Activated naive CD4-positive, alpha-beta T cell treated with anti-CD3 and anti-CD28 coated beads for 36 hours (primary cell): ENCODE measurements at places on chromosomes 6 and 20.

DNA sequence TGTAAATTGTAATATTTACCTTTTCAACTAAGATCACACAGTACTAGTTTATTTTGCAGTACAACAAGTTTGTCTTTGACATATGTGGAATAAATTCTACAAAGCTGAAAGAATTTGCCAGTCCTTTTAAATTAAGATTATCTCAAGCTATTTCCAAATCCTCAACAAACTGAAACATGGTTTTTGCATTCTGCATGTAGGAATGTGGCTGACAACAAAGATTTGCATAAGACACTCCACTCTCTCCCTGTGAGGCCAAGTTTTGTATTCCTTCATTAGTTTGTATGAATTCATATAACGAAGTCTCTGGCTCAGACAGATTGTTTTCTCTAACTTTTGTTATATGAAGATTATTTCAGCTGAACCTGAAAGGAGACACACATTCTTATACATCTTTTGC is 124.1 kb upstream of the THEMIS start:
- DNase-seq: no peak

- DNase-seq: no peak
Measured at GRCh38 chr6:111844376-111844775, 28.9 kb downstream of the FYN start.

- DNase-seq: no peak
Measured at GRCh38 chr20:6401893-6402557, 279.2 kb upstream of the FERMT1 start.

- DNase-seq: peak; percentile 57
Measured at GRCh38 chr6:36677753-36678487, 594 bp upstream of the CDKN1A start.

DNA sequence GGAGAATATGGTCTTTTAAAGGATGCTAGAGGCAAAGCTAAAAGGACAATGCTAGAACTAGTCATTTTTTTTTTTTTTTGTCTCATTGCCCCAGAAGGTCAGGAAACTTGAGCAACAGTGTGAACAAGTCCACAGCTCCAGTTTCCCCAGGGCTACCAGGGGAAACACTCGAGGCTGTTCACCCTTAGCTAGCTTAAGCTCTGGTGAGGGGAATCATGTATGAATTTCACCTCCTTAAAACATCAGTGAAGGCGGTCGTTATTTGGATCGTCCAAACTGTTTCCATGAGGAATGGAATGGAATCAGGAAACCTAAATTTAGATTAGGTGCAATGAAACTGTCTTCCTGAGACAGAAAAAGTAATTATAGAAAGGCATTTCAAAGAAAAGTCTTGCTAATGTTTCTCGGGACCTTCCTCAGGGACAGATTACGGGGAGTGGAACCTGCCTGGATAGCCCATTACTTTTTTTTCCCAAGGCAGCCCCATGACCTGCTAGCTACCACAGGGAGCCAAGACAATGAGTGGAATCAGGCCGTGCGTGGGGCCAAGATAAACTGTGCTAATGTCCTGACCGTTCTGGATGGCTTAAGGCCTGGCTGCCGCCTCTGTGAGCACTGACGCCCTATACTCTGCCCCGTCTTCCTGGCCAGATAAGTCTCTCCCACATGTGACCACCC is 164.8 kb upstream of the SGK1 start:
- no peak for DNase-seq

DNA sequence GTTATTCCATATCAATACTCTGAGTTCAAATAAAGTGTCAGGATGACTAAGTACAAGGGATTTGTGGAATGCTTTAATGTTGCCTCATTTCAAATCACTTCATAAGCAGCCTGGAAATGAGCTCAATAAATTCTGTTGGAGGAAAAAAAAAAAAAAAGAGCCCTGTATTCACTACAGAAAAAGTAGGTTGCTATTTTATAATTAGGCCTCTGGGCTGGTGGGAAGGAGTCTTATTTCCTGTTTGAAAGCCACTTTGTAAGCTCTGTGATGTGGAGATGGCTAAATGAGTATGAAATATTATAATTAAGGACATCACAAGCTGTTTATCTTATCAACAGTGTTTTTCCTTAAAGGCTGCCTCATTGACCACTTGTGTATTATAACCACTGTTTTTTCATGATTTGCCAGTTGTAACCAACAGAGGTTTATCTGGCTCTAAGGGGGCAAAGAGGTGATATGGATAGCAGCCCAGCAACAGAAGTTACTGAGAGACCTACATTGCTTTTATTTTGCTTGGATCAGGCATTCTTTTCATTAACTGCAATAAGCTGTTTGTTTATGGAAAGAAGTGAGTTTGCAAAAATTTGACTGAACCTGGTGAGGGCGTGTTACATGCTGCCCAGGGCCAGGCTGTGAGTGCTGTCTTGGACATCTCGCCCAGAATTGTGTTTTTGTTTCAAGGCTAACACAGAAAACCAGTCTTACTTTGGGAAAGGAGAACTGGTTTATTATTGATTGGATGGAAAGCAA is 563.3 kb upstream of the MAP3K7 start:
- no peak for DNase-seq

GRCh38 chr6:46221222-46221793 is 50.5 kb upstream of the ENPP5 start:
- DNase-seq: no peak

GRCh38 chr6:53906842-53907241 is 112.0 kb downstream of the LRRC1 start:
- no peak for DNase-seq

- no peak for DNase-seq
Measured at GRCh38 chr6:158017621-158018040, 36.0 kb downstream of the SYNJ2 start.

DNA sequence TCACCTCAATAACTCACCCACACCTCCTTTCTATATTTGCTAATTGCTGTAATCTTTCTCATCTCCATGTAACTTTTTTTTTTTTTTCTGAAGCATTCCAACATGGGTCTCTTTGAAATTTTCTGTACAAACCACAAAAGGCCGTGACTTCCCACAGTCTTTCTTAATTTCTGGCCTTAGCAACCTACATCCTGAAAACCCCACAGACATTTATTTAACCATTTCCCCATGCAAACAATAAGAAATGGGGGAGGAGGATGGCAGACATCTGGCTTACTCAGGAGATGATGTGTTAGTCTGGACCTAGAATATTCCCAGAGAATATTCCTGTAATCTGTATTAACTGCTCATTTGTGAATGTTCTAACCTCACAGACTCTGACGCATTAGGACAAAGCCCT is 57.6 kb downstream of the MEP1A start:
- DNase-seq: no peak

GRCh38 chr20:1294497-1294896 is 28.4 kb downstream of the SNPH start:
- no peak for DNase-seq

GRCh38 chr6:27862396-27863066 is 49.7 kb downstream of the OR2B2 start:
- DNase-seq: no peak

DNA sequence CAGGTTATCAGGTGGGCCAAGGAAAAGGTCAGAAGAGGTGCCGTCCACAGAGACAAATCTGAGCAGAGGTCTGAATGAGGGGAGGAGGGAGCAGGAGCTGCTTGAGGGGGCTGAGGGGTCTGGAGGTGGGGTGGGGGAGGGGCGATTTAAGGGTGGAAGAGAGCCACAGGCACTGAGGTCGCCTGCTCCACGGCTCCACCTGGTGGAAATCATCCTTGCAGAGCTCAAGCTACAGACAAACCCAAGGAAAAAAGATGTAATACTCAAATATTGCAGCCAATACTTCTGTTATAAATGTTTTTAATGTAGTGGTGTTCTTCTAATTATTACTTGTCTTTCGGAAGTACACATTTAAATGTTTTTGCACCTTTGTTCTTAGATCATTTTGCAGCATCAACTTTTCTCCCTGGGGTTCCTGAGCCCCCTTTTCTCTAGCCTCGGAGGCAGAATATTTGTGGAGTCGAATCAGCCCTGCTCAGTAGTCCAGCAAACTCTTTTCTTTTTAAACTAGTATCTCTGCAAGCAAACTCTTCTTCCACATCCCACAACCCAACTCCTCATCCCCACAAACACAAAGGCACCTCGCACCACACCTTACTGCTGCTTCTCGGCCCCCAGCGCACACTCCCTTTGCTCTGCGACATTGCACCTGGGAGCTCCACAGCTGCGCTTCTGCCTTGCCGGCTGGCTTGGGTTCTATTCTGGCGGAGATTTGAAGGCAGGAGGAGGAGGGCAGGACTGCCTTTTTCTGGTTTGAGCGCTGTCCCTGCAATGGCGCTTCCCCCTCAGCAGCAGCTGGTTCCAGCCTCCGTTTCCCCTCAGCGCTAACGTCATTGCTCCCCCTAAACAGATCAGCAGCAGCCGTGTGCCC is 51.0 kb upstream of the TFAP2A start:
- peak; percentile 47 for DNase-seq

GRCh38 chr6:21037453-21037852 is 503.2 kb downstream of the CDKAL1 start:
- DNase-seq: no peak

- no peak for DNase-seq
Measured at GRCh38 chr20:9200620-9201019, 131.7 kb downstream of the PLCB4 start.

GRCh38 chr6:1336246-1336843 is 24.4 kb downstream of the FOXQ1 start:
- DNase-seq: peak; percentile 7

GRCh38 chr20:52768694-52769093 is 203.5 kb upstream of the TSHZ2 start:
- no peak for DNase-seq

GRCh38 chr20:57071283-57071731 is 195.1 kb downstream of the BMP7 start:
- DNase-seq: no peak

GRCh38 chr6:3023663-3024483 is 24.2 kb downstream of the NQO2 start:
- DNase-seq: peak; percentile 93

- peak; percentile 28 for DNase-seq
Measured at GRCh38 chr6:49551866-49552129, 1.3 kb downstream of the C6orf141 start.

GRCh38 chr6:3005874-3006273 is 6.2 kb downstream of the NQO2 start:
- no peak for DNase-seq

DNA sequence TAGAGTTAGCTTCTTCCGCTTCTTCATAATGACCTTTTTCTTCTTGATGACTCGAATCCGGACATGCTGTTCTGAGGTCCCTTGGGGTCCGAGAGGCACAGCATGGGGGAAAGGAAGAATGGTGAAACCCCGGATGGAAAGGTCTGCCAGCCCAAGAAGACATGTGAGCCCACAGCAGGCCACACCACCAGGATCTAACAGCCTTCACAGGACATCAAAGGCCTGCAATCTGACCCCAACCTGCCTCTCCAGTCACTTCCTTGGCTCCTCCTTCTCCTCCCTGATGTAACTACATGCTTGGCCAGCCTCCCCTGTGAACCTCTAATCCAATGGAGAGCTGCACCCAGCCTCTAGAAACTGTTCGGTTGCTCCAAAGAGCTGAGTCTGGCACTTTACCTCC is 1.6 kb downstream of the CPXM1 start:
- DNase-seq: peak; percentile 28

GRCh38 chr6:22141241-22141745 is 155.5 kb downstream of the PRL start:
- no peak for DNase-seq

DNA sequence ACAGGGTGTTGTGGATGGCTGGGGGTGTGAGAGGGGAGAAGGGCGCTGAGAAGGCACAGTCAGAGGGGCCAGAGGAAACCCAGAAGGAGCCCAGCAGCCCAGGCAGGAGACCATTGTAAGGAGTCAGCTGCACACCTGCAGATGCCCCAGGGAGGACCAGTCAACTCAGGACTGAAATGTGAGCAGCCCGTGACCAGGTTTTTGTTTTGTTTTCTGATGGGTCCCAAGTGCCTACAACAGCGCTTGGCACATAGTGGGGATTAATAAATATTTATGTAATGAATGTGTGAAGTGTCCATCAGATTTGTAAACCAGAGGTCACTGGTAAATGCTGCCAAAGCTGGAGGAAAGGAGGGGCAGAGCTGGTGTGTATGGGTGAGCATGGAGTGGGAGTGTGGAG is 30.2 kb downstream of the TRAM2 start:
- DNase-seq: no peak

DNA sequence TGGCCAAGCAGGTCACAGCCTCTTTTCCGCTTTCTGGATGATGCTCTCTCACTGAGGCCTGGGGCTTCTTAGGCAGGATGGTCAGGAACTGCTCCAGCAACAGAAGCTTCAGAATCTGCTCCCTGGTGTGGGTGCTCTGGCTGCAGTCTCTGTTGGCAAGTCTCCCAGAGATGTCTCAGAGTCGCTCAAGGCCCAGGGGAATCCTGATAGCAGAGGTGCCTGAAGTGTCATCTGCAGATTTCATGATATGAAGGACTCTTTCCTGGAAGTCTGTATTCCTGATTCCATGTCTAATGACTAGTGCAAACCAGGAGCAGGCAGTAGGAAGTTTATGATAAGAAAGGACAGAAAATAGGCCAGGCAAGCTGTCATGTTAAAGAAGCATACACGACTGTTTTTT is 20.3 kb downstream of the ZSCAN31 start:
- DNase-seq: no peak

DNA sequence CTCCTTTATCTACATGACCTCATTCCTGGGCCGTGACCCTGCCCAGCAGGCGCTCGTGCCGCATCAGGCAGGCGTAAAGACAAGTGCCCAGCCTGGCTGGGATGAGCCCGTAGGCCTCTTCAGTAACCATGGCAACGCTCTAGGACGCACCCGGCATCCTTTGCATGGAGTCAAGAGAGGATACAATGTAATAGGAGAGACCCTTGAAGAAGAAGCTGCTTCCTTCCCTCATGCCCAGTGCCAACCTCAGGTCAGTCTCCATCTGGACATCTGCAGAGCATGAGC is 5.0 kb upstream of the LSM14B start:
- no peak for DNase-seq

GRCh38 chr6:118865100-118865391 is 28.9 kb upstream of the ASF1A start:
- no peak for DNase-seq

DNA sequence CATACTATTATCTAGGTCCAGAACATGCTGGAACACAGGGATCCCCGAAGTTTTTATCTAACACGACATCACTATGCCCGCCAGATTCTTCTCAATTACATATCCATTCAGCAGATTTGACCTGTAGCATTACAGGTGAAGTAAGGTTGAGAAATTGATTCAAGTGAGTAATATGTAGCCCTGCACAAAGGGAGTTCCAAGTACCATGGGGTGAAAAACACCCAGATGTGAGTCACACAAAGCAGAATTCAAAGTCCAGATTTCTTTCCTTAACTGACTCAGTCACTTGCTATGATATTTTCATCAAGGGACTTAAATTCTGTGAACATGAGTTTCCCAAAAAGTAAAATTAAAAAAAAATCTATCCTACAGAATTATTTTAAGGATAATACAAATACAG is 655.4 kb upstream of the PTCHD4 start:
- no peak for DNase-seq

GRCh38 chr6:167850782-167851181 is 24.1 kb downstream of the AFDN start:
- DNase-seq: no peak
